ENCODE measurements at places on chromosomes 11 and 22. TPM values are rescaled to one million over a fixed set of nuclear protein-coding genes. Genes with fewer than 3 reads are reported as not detected.

Gene SPDYC
- total RNA-seq: not detected

Gene SHISAL1
- total RNA-seq: 13.5 TPM

Gene PIH1D2
- 0.66 TPM for total RNA-seq

Gene NOX4
- total RNA-seq: 0.85 TPM
